Right ventricle myocardium inferior (tissue), 1 donor: ENCODE measurements at places on chromosomes 12 and 14. TPM values are rescaled to one million over a fixed set of nuclear protein-coding genes. Genes with fewer than 3 reads are reported as not detected.

- no peak for DNase-seq
These were observed 3.1 kb downstream of the ARHGEF25 start for GRCh38 chr12:57614178-57614947.

KLHL28 gene
- 13.0 TPM for total RNA-seq

GRCh38 chr12:67813456-67813904 lies 164.9 kb downstream of the DYRK2 start:
- DNase-seq: no peak

DNA sequence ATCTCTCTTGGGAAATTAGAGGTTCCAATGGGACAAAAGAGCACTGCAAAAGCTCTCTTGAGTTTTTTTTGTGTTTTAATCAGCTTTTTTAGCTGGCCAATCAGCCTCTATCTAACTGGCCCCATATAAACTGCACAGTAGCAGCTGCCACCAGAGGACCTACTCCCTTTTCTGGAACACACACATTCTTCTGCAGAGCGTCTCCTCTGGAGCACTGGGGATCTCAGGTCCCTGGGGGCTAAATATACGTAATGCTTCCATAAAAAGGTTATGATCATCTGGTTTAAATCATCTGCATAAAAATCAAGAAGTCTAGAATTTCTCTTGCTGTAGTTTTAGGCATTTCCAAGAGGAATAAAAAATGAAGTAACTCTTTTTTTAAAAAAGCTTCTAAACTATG lies 32.3 kb downstream of the TSPAN8 start:
- DNase-seq: no peak

- DNase-seq: no peak
These were observed 143.8 kb upstream of the SLC38A2 start for GRCh38 chr12:46516238-46516932.

KRT6A gene
- 0.16 TPM for total RNA-seq

DNA sequence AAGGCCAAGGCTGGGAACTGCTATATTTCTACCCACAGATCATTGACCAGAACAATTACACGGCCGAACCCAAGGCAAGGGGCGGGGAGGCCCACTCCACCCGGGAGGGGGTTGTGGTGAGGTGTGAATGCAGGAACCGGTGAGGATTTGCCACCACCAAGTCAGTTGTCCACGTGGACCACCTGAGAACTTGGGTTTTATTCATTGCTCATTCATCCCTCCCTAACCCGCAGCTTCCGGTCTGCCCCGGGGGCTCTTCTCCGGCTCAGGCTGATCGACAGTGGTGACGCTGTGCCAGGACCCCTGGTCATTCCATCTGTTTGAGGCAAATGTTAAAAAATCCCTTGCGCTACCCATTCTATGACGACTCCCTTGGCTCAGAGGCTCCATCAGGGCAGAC lies 127.7 kb upstream of the RTL1 start:
- no peak for DNase-seq
